ENCODE measurements at places on chromosomes 5 and 9.

GRCh38 chr5:73485715-73486114 lies 12.5 kb upstream of the BTF3 start:
- DNase-seq = no peak

DNA sequence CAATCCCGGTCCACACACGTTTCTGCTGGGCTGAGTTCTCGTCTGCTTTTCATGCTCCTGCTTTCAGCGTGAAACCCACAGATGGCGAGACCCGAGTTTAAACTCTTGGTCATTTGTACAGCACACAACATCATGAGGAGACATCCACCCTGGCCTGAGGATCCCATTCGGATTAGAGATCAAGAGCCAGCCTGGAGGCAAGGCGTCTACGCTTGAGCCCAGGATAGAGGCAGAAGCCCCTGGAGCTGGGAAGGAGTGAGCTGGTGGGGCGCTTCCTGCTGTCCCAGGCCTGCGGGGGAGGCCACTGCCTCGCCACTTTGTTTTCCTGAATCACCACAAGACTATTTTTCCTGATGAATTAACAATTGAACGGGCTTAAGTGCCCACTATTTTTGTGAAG lies 281.9 kb upstream of the IRX4 start:
- DNase-seq = no peak

GRCh38 chr5:96220610-96221390 lies 212.2 kb downstream of the PCSK1 start:
- DNase-seq = no peak

DNA sequence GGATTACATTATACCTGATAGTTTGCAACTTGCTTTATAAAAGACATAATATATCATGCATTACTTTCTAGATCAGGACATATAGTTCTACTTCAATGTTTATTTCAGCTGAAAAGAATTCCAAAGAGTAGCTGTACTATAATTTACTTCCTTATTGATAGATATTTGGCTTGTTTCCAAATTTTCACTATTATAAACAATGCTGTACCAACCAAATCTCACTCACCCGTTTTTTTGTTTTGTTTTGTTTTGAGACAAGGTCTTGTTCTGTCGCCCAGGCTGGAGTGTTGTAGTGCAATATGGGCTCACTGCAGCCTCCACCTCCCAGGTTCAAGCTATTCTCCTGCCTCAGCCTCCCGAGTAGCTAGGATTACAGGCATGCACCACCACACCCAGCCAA lies 132.7 kb downstream of the GNAQ start:
- DNase-seq = no peak

DNA sequence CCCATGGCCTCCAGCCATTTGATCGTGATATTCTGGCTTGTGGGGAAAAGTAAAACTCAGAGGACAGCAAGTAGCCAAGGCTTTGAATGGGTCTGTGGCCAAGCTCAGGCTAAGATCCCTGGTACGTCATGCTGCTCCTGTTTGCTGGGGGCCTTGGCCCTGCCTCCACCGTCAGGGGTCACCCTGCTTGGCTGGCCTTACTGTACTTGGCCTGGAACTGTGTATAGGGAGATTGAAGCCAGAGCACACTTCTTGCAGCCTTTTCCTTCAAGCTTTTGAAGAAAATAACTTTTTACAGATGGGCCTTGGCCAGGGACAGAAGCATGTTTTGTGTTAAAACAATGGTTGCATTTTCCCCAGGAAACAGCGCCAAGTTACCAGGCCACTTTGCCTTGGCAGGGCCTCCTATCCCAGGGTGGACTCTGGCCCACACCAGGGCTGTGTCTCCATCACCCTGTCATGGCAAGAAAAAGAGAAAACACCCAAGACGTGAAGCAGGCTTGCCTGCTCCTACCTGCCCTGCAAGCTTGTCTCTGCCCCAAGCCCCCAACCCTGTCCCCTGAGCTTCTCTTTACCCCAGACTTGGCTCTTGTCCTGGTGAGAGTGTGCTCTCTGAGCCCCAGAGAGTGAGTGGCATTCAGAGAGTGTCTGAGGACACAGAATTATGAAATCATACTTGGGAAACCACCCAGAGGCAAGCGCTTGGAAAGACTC lies 286.9 kb downstream of the GADD45G start:
- DNase-seq = no peak

DNA sequence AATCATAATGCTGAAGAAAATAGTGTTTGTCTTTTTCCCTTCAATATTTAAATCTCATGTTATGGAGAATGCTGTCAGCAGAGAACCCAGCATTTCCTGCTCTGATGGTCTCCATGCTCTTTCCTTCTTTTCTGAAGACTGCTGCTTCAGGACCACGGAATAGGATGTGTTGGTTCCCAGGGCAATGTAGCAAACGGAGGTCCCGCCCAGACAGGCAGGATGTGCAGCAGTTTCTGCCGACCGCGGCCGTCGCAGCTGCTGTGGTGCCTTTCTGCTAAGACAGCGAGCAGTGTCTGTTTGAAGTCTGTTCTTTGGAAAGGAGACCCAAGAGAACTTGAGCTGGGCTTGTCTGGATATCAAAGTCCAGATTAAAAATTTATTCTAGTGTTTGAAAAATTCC lies 654.3 kb downstream of the CCDC171 start:
- no peak for DNase-seq

GRCh38 chr9:100473276-100474081 lies 530 bp downstream of the TMEFF1 start:
- no peak for DNase-seq

DNA sequence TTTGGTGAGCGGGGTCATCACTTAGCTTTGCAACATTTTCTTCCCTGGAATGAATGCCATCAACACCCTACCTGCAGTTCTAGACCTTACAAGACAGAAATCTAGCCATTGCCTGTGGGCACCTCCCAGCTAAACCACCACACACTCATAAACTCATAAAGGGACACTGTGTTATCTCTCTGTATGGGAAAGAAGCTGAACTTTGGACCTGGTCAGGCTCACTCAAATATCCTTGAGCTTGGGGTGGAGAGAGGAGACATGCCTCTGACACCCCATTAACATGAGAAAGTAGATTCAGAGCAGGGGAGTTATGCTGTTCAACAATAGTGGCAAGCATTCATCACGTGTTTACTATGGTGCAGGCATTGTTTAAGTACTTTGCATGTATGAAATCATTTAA lies 205.6 kb downstream of the ZNF462 start:
- DNase-seq = no peak

GRCh38 chr5:68683632-68684036 lies 410.2 kb upstream of the SLC30A5 start:
- DNase-seq = no peak

DNA sequence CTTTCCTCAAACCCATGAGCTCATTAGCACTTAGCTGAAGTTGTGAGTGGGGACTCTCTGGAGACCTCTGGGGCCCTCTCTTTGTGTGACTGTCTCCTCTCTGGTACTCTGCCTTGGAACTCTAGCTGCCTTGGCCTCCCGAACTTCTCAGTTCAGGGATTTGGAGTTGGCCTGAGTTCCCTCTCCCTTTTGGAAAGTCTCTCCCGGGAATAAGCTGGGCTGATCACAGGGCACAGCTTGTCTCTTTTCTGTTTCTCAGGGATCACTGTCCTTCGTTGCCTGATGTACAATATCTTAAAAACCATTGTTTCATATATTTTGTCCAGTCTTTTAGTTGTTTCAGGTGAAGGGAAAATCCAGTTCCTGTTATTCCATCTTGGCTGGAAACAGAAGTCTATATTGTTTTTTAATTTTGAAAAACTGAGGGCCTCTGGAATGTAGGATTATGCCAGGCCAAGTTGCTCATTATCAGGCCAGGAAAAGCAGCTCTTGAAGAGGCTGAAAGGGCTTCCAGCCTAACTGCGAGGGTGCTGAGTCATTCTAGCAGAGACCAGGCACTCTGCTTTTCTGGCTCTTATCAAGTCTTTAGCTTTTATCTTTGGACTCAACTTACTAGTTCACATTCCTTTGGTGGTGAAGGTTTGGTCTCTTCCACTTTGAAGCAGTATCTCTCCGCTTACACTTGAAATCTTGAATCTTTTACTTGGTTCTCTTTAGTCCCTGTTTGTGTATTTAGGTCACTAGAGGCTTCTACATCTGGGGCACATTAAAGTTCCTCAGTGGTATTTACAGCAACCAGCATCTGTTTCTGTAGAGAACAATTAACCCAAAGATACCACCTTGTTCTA lies 8.4 kb upstream of the RGS3 start:
- DNase-seq = no peak

DNA sequence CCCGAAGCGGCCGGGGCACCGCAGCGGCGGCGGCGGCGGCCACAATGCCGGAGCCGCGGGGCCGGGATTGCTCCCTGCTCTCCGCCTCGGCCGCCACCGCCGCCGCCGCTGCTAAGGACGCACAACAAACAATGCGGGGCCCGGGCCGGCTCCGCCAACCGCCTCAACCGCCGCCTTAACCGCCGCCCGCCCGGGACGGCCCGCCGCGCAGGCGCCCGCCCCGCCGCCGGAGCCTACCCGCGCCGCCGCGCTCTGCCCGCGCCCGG lies 254 bp downstream of the STRBP start:
- no peak for DNase-seq

GRCh38 chr9:71678999-71679398 lies 89.3 kb downstream of the CEMIP2 start:
- no peak for DNase-seq

GRCh38 chr5:5799826-5800225 lies 377.3 kb downstream of the ICE1 start:
- DNase-seq = no peak

DNA sequence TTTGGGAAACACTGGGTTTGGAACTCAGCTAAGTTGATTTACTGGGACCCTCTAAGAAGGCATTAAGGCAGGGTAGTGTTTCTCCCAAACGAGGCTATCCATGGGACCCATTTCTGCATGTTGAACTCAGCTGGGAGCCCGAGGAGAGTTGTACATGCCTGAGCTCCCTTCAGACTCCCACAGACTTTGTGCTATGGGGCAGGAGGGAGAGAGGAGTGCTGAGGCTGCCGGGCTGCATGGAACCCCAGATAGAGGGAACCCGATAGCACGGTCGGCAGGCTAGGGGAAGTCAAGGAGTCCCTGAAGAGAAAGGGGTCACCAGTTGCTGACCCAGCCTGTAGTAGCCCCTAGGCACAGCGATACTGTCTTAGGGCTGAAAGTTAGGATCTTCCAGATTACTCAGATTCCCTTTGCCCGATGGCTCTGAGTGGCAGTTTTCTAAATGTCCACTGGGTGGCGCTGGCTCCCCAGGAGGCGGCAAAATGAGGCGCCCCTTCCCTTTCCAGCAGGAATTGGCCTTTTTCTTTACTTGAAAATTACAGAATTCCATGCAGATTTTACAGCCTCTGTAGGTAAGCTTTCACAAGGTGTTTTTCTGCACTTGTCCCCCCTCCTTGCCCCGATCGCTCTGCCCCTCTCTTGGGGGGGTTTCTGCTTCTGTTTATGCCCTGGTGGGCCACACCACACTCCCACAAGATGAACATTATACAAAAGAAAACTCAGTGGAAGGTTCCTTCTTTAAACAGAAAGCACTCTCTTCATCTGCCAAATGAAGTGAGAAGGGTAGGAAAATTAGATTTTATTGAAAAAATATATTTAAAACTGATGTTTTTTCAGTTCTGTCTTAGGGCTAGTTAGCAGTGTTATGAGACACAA lies 17.8 kb downstream of the NANS start:
- DNase-seq = peak; percentile 29

GRCh38 chr5:66958201-66958979 lies 238.2 kb downstream of the CD180 start:
- DNase-seq = no peak

- no peak for DNase-seq
These were observed 61.3 kb upstream of the SPOCK1 start for GRCh38 chr5:137560420-137560819.

DNA sequence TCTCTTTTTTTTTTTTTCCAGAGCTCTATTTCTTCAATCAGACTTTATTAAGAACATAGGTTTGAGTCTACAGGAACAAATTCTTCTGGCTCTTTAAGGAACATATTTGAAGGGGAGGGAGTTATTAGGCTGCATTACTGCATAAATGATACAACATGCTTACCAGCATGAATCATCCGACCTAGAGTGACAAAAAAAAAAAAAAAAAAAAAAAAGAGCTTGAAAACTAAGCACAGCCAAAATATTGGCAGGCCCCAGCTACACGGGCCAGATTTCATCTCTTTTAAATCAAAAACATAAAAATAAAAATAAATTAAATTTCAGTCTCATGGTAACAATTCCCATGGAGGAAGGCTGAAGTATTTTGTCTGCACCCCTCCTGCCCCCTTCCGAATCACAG lies 26.3 kb downstream of the MSX2 start:
- DNase-seq = no peak

DNA sequence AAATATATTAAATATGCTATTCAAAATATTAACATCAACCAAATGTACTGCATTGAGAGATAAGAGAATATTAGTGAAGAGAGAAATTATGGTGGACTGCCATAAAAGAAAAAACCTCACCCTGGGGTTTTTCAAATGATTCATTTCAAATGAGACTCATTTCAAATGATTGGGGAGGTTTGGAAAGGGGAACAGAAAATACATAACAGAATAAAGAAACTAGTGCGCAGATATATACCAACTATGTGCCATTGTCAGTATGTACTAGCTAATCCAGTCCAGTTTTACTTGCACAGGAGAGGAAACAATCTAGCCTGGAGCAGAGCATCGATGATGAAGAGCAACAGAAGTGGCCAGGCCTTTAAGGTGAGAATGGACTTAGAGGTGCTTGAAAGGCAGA lies 651.6 kb upstream of the RORB start:
- no peak for DNase-seq

DNA sequence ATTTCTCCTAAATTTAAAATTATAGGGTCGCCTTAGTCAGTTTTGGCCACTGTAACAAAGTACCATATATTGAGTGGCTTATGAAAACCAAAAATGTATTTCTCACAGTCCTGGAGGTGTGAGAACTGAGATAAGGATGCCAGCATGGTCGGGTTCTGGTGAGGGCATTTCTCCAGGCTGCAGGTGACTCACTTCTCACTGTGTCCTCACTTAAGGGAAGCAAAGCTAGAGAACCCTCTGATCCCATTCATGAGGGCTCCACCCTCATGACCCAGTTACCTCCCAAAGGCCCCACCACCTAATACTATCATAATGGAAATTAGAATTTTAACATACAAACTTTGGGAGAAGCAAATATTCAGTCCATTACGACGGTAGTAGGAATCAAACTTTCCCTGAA lies 75.1 kb upstream of the FBN2 start:
- no peak for DNase-seq

DNA sequence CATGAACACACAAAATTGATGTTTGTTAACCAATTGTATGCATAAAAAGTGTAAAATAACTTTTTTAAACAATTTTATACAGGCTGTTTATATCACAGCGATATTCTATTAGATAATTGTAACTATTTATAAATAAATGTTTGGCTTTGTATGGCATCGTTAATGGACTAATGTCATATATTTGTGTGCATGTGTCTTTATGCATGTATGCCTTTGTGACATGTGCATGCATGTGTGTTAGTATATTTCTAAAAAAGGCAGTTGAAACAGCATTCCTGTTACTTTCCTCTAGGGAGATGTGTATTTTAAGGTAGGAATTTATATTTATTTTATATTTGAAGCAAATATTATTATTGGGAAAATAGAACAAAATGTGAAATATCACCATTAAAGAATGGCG lies 268.9 kb downstream of the CDH18 start:
- DNase-seq = no peak

Data from stimulated activated CD8-positive, alpha-beta memory T cell treated with anti-CD3 and anti-CD28 coated beads, Interleukin-12 subunit alpha, Interleukin-12 subunit beta, amount 100 ng/mL, for 4 hours (primary cell).